Activated naive CD4-positive, alpha-beta T cell treated with anti-CD3 and anti-CD28 coated beads for 36 hours (primary cell): ENCODE measurements at places on chromosomes 6 and 20.

- DNase-seq: no peak
Observed at GRCh38 chr6:148780918-148781436, 34.1 kb downstream of the UST start.

DNA sequence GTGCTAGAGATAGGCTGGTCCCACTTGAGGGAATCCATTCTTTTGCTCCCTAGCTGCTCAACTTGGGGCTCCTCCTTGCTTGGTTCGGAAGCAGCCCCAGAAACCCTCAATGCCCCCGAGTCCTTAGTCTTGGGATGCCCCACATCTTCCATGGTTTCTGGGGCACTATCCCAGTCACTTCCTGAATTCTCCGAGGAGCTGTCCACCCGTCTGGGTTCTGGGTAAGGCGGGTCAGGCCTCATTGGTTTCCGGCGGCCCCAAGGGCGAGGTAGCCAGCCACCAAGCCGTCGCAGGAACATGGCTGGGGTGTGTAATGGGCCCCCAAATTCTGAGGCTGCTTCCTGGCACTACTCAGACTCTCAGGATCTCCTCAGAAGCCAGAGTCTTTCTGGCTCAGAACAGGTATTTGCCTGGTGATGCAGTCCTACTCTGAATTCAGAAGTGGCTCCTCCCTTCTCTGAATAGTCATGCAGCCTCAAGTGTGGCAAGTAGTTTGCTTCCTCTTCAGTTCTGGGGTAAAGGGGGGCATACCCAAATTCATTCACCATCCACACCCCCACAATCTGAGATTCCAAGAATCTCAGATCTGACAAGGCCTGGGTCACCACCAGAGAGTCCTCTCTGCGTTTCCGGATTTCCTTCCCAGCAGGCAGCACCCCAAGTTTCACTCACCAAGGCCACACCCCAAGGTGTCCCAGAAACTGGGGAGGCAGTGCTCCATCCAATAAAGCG, 763 bp downstream of the C6orf47 start:
- DNase-seq: peak; percentile 59

DNA sequence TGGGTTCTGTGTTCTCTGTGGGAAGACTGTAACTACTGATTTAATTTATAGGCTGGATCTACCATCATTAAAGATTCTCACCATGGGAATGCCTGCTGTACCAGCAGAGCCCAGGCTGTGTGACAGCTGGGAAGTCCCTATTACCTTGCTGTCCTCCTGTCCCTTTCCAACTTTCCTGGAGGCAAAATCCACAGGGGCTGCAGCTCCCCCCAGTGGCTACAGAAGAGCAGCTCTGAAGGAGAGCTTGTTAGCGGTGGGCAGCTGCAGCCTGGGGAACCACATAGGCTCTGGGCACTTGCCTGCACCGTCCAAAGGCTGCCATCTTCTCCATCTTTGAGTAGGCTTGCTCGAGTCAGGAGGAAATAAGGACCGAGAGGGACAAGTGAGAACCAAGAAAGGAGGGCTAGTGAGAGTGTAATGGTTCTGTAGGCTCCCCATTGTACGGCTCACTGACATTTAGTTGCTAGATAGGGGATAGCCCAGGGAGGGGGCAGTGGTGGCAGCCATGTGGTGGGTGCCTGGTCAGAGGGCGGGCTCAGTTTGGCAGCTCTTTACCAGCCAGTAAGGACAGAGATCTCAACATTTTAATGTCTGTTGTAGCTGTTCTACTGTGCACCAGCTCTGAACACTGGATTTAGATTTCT, 155.1 kb upstream of the MLIP start:
- peak; percentile 46 for DNase-seq

GRCh38 chr20:41278936-41279335, 38.6 kb downstream of the ZHX3 start:
- no peak for DNase-seq

- DNase-seq: no peak
Observed at GRCh38 chr6:34386316-34387137, 5.9 kb downstream of the NUDT3 start.

- no peak for DNase-seq
Observed at GRCh38 chr20:13817342-13817741, 32.5 kb downstream of the NDUFAF5 start.

DNA sequence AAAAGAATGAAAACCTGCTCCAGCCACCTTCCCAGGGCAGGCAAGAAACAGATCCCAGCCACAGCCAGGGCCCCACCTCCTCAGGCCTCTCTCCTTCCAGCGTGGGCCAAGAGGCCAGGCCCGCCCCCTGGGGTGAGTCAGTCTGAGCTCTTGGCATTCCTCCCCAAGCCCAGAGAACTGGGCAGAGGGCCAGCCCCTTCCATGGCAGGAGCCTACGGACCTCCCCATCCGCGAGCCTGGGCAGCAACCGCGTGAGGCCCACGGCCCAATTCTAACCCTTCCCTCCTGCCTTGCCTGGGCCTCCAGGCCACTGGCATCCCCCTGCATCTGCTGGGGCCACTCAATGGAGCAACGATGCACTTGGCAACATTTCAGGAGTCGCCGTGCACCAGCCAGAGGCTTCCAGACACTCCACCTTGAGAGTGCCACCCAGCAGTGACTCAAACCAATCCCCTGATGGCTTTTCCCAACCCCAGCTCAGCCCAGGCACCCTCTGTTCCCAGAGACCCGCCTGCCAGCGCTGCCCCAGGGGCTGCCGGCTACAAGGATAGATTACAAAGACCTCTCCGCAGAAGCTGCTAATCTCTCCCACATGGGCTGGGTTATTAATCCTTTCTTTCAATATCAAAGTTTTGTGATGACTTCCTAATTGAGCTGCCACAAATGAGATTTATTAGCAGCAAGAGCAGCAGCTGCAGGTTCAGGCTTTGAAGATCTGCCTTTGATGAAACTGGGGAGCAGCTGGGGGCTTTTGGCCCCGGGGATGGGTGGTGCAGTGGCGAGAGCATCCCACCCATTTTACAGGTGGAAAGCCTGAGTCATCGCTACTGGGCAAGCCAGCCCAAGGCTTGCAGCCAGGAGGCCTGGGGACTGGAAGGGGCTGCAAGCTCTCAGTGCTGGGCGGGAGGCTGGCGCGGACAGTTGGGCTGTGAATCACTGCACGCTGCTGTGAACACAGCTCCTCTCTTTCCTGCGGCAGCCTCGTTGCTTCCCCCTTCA, 85.7 kb downstream of the NFATC2 start:
- DNase-seq: no peak

- peak; percentile 87 for DNase-seq
Observed at GRCh38 chr20:297098-297924, at the start of gene ZCCHC3. Gene ZCCHC3 (plus strand): TSS chr20:297570. CDS start chr20:297587, 17 bp downstream.

- no peak for DNase-seq
Observed at GRCh38 chr6:110101885-110102284, 77.6 kb downstream of the WASF1 start.

GRCh38 chr6:66865771-66866170, 1158.7 kb upstream of the EYS start:
- DNase-seq: no peak

DNA sequence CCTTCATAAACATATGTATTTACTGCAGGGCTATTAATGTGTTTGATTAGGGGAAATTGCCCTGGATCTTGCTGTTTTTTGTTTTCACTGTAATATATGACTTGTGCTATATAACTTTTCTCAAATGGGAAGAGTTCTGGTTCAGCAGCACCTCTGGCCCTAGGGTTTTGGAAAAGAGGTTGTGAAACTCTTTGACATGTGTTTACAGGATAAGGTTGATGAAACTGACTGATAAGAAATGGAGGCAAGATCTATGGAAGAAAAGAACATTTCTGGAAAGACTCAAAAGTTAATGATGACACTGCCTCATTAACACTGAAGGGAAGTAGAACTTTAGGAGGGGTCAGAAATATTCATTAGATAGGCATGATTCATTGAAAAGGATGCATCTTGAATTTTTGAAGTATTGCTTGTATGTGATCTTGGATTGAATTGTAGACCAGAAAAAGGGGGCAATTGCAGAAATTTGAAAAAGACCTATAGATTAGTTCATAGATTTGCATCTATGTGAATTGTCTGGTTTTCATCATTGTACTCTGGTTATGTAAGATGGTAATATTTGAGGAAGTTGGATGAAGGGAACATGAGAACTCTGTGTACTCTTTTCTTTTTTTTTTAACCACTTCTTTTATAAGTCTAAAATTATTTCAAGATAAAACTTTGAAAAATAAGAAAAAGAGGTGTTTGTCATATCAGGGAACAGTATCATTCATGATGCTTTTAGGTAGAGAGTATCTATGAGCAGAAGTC, 54.0 kb downstream of the UTRN start:
- no peak for DNase-seq

GRCh38 chr6:16718356-16718755, 42.9 kb downstream of the ATXN1 start:
- no peak for DNase-seq

GRCh38 chr6:83770910-83771309, 62.0 kb upstream of the SNAP91 start:
- DNase-seq: no peak

DNA sequence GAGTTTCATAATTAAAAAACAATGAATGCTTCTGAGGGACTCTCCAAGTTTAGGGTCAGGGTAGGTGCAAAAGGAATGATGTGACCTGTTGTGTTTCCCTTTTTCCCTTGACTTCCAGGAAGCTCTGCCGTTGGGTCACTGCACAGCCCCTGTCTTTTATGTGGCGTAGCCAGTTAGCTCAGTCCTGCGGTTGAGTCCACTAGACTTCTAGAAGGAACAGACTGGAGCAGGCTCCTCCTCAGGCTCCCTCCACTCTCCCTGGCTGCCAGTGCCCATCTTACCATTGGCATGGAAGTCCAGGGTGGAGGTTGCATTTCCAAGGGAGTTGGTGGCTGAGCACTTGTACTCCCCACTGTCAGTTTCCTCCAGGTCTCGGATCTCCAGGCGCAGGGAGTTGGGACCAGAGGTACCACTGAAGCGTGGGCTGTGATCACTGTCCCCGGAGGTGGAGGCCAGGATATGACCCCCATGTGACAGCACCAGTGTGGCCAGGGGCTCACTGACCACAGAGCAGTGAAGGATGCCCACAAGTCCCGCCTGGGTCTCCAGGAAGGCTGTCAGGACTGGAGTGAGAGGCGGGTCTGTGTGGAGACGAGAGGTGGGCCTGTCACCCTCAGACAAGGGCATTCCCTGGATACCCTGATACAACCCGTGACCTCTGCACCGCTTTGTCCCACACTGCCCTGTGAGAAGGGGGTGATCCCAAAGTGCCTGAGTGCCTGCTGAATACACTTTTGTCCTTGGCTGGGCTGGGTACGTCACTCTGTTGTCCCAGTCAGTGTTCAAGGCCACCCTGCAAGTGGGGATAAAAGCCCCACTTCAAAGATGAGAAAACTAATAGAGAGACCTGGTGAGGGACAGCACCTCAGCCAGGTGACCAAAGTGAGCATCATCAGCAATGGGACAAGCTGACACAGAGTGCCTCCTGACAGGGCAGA, 11.1 kb downstream of the SIGLEC1 start:
- DNase-seq: no peak

- peak; percentile 55 for DNase-seq
Observed at GRCh38 chr6:159941286-159942113, 27.4 kb upstream of the IGF2R start.

- DNase-seq: no peak
Observed at GRCh38 chr6:16216501-16217155, 21.8 kb upstream of the GMPR start.

DNA sequence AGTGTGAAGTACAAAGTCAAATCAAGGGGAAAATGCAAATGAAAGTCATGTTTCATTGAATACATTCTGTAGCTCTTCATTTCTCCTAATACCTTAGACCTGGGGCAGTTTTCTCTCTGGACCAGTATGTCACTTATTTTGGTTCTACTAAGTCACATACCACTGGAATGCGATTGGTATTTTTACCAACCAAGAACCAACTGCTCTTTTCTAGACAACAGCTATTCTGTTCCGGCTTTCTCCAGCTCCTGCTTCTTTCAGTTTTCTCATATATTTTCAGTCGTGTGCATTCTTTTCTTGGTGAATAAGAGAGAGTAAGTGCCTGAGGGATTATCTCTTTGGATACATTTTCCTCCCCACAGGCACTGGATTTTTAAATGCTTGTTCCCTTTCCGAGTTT, 39.2 kb upstream of the SPACA1 start:
- no peak for DNase-seq

GRCh38 chr6:25181350-25181724, 97.8 kb upstream of the CARMIL1 start:
- DNase-seq: no peak

GRCh38 chr20:36773107-36773596, 411 bp downstream of the DSN1 start:
- DNase-seq: no peak

- no peak for DNase-seq
Observed at GRCh38 chr6:111993342-111993741, 60.6 kb upstream of the CCN6 start.

- DNase-seq: no peak
Observed at GRCh38 chr6:158472447-158472846, 87.4 kb upstream of the TMEM181 start.

GRCh38 chr6:63571361-63572043, 778 bp upstream of the LOC128125822 start:
- DNase-seq: peak; percentile 63

DNA sequence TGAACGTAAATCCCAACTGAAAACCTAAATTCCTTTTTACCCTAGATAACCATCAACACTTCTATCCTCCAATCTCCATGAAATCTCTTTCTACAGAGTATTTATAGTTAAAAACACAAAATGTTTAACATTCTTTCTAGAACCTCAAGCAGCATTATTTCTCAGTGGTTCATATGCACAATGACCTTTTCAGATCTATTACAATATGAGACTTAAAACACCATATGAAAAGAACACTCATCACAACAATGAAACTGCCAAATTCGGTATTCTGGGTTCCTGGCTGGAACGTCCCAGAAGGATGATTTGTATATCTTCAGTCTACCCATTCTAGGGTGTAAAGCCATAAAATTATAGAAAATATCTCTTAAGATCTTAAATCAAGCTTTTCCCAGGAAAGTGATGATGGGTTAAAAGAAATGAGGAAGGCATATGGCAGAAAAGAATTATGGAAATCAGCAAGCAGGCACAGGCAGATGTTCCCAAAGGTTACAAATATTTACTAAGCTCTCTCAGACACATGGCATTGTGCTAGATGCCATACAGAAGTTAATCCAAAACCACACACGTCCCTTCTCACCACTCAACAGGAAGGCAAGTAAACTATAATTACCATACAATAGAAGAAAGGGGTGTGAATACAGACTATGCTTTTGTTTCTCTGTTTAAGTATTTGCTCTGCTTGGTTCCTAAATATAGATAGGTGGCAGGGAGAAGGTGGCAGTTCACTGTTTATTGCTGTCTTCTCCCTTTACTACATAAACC, 118.0 kb downstream of the CHD6 start:
- DNase-seq: no peak

DNA sequence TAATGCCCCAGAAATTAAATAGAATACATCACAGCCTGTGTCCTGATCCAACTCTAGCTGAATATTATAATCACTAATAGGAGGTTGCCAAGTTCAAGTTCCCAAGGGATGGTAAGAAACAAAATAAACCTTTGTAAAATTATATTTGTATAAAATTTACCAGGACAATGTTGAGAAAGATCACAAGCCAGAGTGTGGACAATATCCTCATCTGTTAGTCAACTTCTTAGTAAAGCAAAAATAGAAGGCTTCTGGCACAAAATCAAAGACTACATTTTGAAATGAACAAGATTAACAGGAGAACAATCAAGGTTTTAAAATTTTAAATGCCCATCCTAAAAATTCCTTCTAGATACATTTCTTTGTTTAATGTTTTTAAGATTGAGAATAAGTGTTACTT, 290.4 kb upstream of the HSF2 start:
- DNase-seq: no peak

GRCh38 chr6:74100719-74101287, 404.8 kb downstream of the CD109 start:
- DNase-seq: no peak
